ENCODE measurements at places on chromosomes 12 and 14. TPM values are rescaled to one million over a fixed set of nuclear protein-coding genes. Genes with fewer than 3 reads are reported as not detected.

Gene TAS2R8
- not detected for total RNA-seq

- DNase-seq, result no peak
Measured at GRCh38 chr12:53756300-53757100, 4.7 kb upstream of the CISTR start.

- no peak for DNase-seq
Measured at GRCh38 chr14:104940526-104941150, 16.0 kb downstream of the PLD4 start.

Gene PRH2
- total RNA-seq, result not detected

DNA sequence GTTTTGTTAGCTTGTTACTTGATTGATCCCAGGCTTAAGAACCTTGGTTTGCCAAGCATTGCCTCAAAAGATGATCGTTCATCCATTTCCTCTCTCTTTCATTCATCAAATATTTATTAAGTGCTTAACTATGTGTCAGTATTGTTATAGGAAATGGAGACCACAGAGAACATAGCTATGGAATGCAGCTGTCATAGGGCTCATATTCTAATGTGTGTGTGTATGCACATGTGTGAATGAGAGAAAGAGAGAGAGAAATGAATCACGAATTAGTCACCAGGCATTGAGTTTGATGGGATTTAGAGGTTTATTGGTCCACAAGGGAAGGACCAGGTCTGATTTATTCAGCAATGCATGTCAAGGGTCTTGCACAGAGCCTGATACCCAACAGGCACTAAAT, 71.0 kb upstream of the FBXO21 start:
- no peak for DNase-seq

Measured in breast epithelium (tissue), 4 donors.